Cerebellar nuclear complex (tissue), 1 donor: ENCODE measurements at places on chromosomes 6 and 20.
A peak's percentile ranks its signal among the peaks of the same experiment; 100 is the strongest.

DNA sequence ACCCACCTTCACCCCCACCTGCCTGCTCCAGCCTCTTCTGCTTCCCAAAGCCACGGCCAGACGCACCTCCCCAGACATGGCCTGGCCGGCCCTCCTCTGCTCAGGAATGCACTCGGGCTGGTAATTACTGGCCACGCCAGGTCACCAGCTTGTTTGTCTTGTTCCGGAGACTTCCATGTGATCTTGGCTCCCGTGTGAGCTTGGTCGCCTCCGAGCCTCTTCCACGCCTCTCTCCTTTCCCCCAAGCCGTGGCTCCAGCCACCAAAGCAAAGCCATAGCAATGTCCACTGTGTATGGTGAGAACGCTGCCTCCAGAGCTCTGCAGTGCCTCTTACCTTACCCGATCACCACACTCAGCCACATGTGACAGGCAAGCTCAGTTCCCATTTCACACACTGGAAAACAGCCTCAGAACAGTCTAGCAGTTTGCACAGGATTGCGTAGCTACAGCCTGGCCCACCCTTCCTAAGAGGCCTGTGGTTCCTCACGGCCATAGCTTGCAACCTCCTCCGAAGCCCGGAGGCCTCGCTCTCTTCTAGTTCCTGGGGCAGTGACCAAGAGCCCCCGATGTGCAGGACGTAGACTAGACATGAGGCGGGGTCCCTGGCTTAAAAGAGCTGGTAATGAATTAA, 48.1 kb upstream of the AFDN start:
- DNase-seq, result no peak

DNA sequence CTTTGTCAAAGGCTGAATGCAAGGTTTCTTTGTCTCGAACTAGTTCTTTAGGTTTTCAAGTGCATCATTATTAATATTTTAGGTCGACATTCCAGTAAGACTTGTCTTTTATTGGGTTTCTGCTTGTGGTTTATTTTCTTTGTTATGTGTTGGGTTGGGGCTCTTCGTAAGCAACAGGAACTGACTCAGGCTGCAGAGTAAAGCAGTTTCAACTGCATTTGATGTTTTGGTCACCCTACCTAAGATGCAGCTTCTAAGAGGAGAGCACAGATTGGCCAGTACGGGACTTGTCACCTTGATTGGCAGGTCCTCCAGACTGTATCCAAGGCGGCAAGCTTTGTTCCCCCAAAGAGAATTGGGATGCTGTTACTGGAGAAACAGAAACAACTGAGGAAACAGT, 149.5 kb upstream of the SULF2 start:
- DNase-seq, result no peak

DNA sequence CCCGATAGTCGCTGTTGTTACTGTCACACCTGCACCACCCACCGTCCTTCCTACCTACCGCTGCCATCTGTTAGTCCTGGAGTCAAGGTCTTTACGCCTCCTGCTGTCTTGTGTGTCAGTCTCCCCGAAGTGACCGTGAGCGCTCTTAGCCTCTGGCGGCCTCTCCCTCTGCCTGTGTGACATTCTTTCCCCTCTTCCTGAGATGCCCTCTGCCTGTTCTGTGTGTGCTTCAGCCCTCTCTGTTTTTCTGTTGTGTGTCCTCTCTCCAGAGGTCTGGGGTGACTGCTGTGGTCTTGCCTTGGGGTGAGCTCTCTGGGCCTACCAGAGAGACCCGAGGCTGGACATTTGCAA, 54.9 kb downstream of the TCP11 start:
- no peak for DNase-seq

DNA sequence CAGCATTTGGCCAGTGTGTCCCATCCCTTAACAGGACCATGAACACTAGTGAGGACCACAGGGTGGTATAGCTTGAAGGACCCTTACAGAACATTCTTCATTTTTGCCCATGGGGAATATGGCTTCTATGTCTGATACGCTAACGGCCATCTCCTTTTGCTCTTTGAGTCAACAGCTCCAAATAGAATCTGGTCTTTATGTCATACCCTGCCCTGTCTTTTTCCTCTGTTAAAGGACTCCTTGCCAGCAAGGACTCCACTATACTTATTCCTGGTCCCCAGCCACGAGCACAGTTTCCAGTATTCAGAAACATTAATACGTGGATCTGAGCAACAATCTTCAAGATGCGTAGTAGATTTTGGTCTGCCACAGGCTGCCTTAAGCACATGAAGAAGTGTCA, 22.5 kb downstream of the SERPINB1 start:
- DNase-seq, result no peak

GRCh38 chr6:156197513-156197912, 579.7 kb upstream of the ARID1B start:
- DNase-seq, result no peak

DNA sequence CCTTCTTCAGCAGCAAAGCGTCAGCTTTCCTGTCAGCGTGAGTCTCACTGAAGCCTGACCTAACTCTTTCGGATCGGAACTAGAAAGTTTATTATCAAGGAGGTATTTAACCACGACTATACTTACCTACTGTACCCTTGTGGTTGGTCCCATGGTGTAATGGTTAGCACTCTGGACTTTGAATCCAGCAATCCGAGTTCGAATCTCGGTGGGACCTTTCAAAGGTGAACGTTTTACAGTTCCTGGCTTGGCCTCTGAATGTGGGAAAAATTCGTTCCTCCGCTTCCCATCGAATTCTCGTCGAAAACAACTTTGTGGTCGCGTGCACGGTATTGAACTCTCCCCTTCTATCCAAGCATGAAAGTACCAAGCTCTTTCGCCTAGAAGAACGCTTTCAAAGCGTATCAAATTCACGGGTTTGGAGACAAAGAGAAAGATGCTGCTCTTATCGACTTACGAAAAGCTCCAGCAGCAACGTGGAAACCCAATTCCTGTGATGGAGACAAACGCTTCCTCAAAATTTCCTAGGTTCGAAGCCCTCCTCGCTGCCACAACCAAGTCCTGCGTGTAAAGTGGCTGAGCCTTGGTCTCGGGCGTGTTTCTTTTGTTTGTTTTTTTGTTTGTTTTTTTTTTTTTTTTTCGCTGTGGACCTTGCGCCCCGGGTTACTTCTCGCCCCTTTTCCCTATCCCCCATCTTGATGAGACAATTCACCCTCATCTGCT, 63.7 kb downstream of the GPX5 start:
- peak; percentile 68 for DNase-seq

DNA sequence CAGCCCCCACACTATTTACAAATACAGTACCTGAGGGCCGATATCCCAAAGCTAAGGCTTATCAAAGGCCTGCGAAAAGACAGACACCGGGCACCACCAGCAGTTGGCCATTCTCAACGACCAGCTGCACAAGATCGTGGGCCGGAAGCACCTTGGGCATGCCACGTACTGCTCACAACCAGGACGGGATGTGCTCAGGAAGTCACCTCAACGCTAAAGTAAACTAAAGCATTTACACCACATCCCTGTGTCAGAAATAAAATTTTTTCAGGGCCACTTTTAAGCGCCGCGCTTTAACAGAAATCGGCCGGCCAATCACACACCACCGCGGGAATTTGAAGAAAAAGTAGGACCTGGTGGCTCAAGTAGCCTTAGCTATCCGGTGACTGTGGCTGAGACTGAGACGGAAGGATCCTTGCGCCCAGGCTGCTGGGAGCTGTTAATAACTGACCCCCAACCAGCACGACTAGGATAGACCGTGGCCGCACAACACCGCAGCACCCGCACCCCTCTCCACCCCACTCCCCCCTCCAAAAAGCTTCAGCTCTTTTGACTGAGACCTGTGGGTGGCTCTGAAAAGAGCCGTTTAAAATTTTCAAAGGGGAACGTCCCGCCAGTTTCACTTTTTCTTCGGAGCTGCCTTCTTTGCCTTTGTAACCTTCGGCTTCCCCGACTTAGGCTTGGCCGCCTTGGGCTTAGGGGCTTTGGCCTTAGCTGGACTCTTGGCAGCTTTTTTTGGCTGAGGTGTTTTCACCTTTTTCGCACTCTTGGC, 131.2 kb upstream of the BTN3A2 start:
- no peak for DNase-seq

GRCh38 chr6:153125032-153125431, 6.0 kb downstream of the RGS17 start:
- DNase-seq, result no peak

DNA sequence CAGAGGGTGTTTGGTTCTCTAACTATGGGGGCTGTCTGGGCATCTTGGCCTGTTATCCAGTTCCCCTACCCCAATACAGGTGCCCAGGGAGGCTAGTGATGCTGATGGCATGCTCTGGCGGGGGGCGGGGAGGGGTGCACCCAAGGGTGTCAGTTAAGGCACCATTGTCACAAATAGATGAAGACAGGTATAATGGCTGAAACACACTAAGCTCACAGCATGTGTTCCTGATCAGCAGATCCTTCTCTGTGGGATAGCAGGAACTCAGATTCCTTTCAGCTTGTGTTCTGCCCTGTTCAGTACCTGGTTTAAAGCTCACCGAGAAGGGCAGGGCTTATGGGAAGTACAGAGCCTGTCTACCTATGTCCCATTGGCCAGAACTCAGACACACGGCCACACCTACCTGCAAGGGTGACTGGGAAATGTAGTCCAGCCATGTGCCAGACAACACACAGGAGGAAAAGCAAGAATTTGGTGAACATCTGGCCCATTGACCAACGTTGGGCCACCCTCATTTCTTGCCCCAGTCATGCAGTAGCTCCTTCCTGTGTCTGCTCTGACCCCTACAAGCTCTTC, 3.4 kb upstream of the RSPO4 start:
- no peak for DNase-seq

GRCh38 chr6:45927421-45928320, 88.0 kb downstream of the CLIC5 start:
- no peak for DNase-seq

DNA sequence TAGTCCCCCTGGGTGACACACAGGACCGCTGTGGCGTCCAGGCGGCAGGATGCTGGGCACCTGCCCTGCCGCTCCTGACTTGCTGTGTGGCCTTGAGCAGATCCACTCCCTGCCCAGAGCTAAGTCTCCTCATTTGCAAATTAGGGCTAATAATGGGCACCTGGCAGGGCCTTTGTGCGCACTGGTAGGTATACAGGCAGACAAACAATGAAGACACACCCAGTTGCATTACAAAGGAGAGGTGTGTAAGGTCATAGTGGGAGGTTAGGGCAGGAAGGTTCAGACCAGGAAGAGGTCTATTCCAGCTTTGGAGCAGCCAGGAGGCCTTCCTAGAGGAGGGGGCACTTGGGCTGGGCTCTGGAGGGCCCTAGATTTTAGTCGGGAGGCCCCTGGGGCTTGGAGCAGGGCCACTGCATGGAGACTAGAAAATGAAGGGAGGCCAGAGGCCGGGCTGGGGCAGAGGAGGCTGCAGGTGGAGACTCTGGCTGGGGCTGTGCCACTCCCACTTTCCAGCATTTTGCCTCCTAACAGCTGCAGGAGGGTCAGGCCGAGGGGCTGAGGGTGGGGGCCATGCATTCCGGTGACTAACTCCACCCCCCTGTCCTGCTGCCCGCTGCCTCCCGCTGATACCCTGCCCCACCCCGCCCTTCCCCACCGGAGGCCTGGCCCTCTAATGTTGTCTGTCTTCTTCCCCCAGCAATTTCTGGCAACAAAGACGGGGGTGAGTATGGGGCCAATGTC, 28.5 kb downstream of the MYH7B start:
- no peak for DNase-seq

GRCh38 chr6:45558858-45559257, 181.1 kb upstream of the SUPT3H start:
- no peak for DNase-seq

GRCh38 chr6:90918361-90918760, 331.5 kb upstream of the MAP3K7 start:
- no peak for DNase-seq

- DNase-seq, result no peak
Observed at GRCh38 chr6:122619309-122619708, 9.1 kb downstream of the PKIB start.

DNA sequence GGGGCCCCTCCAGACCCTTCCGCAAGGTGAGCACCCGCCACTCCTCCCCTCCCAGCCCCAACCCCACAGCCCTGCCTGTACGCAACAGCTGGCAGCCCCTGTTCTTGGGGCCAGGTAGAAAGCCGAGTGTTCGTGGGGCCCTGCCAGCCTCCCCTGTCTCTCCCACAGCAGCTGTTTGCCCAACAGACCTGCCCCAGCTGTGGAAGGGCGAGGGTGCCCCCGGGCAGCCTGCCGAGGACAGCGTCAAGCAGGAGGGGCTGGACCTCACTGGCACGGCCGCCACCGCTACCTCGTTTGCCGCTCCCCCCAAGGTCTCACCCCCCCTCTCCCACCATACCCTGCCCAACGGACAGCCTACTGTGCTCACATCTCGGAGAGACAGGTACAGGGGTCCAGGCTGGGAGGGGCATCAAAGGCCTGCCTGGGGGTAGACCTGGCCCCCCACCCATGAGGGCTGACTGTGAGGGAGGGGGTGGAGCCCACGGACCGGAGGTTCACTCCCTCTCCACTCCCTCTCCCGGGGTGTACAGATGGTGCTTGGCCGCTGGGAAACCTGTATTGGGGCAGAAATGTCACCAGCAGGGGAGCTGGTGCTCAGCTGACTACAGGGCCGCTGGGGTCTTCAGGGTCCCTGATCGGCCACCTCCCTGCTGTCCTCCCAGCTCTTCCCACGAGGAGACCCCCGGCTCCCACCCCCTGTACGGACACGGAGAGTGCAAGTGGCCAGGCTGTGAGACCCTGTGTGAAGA, 41.1 kb downstream of the FOXP4 start:
- no peak for DNase-seq

GRCh38 chr20:6692566-6693173, 74.8 kb upstream of the BMP2 start:
- no peak for DNase-seq

DNA sequence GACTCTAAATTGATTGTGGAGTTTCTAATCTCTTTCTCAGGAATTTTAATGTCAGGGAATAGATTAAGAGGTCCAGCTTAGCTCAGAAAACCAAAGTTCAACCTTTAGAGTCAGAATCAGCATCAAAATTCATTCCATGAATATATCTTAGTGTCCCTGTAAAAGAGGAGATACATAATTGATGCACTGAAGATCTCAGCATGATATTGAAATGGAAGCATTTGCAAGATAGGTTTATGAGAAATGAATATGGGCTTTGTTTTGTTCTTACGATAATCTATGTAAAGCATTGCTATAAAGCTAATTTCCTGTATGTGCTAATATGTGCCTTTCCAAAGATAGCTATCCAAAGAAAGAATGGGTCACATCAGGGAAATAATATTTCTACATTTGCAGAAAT, 404.5 kb upstream of the HSF2 start:
- DNase-seq, result no peak

- no peak for DNase-seq
Observed at GRCh38 chr6:112457886-112458285, 110.8 kb downstream of the RFPL4B start.

DNA sequence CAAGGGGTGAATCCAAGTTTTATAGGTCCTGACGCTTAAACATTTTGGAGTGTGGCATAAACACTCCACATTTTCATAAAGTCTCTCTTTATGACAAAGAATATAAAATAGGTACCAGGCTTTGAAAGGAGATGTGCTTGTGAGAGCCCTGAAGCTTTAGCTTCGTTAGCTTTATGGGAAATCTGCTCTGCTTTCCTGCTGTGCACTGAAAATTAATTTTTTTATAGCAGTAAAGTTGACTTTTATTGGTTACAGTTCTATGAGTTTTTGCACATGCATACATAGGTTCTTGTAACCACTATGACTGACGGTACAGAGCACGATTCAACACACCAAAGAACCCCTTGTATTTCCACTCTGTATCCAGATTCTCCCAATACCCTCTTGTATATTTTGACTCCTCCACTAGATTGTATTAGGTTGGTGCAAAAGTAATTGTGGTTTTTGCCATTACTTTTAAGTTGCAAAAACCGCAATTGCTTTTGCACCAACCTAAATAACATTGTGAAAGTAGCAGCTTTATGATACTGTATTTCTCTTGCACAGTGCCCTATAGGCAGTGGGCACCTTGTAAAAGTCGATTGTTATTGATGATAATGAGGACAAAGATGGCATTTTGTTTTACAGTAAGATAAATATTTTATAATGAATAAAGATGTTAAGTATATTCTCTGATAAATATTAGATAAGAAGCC, 145.2 kb upstream of the AKIRIN2 start:
- DNase-seq, result no peak
